HCEC 1CT (cell line): ENCODE measurements at places on chromosomes 12 and 14.

DNA sequence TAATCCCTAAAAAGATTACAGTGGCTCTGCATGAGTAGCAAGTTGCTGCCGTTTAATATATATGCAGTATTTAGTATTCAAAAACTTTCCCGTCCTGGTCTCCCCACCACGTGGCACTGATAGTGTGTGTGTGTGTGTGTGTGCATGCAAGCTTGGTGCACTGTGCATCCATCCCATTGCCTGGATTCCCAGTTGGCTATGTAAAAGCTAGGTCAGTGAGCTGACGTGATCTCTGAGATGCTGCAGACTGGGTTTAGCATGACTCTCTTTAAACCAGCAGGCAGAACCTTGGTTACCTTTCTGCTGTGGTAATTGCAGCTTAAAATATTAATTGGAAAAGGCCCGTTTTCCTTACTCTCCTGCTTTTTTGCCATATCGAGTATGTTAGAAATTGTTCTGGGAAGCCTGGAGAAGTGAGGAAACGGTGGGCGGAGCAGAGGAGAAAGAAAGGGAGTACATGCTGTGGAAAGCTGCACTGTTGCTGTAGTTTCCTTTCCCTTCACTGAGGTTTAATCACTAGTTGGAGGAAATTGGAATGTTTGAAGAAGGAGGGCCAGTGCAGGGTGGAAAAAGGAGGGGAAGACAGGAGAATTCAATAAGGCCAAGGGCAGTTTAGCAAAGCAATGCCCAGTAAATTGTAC is 4.0 kb upstream of the CNTN1 start:
- DNase-seq, result no peak

DNA sequence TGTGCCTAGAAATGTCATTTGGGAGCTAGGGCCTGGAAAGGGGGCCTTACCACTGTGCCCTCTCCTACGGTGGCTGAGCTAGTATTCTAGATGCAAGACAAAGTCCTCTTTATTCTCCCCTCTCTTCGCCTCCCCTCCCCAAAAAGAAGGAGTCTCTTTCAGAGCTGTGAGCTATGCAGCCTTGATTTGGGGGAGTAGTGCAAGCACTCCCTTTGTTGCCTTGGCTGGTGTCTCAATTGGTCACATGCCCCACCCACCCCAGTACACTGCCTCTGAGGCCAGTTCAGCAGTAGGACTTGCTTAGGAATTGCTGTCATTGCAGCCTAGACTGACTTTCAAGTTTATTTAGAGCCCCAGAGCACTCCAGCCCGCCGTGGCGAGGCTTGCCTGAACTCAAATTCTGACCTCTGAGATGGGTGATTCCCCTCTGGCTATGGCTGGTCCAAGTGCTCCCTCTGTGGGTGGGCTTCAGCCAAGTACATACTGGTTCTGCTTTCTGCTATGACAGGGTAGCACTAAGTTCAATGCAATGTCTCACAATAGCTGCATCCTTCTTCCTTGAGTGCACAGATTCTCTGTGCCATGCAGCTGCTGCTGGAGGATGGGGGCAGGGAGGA is 37.0 kb upstream of the FBXO33 start:
- no peak for DNase-seq

DNA sequence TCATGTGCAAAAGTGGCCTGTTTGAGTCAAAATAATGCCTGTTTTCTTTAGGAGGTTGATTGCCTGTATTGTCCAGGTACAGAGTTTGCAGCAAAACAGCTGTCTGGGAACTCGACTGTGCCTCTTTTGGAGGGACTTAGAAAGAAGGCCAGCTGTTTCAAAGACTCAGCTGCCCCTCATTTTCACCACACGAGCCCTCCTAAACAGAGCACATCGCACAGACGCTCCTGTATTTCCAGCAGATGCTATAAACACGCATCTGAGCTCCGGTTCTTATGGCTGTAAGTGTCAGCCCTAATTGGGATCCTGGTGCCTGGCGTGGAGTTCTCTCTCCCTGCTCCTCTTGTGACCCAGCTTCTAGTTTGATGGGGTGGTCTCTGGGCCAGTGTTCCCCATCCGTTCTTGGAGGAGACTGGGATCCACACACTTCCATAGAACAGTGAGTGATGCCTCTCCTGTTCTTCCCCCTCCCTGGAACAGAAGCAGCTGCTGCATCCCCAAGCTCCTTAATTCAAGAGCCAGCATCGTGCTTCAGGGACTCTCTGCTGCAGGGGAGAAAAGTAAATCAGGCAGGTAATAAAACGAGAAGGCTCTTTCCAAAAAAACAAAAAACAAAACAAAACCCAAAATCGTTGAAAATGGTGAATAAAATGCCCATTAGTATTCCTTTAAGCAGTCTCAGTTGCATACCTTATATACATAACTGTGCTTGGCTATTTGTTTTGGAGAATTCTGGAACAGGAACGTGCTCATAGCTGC is 269.0 kb downstream of the SLC15A4 start:
- DNase-seq, result no peak

GRCh38 chr12:127389923-127390322 is 877.0 kb upstream of the TMEM132C start:
- DNase-seq, result peak; percentile 43

GRCh38 chr12:85322715-85323114 is 42.7 kb downstream of the ALX1 start:
- no peak for DNase-seq

DNA sequence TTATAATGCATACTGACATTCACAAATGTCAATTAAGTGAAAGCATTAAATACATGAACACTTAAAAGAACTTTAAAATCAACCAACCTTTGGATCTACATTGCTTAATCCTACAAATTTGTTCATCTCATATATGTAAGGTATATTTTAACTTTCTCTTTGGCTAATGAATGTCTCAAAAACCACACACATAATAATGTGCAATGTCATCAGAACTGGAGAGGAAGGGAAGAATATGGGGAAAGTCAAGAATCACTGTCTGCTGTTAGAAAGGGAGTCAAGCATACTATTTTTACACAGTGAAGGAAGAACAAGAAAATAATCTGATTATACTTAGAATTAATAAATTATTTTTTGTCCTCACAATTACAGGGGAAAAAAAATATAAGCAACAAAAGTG is 4.9 kb downstream of the GMFB start:
- no peak for DNase-seq

DNA sequence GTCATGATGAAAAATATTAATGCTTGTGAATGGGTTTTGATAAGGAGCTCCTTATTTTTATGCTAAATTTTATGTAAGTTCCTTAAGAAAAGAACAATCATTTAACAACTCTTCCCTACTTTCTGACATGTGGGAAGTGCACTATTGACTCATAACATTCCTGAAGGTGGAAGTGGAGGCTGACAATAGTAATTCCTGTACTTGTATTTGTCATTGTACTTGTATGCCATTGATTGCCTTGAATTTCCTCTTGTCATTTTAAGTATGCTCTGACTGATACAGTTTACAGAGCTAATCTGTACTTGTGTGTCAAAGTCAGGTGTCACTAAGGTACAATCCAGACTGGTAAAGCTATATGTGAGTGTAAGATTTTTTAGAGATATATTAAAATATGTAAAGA is 440.0 kb downstream of the SLC16A7 start:
- DNase-seq, result peak; percentile 68

DNA sequence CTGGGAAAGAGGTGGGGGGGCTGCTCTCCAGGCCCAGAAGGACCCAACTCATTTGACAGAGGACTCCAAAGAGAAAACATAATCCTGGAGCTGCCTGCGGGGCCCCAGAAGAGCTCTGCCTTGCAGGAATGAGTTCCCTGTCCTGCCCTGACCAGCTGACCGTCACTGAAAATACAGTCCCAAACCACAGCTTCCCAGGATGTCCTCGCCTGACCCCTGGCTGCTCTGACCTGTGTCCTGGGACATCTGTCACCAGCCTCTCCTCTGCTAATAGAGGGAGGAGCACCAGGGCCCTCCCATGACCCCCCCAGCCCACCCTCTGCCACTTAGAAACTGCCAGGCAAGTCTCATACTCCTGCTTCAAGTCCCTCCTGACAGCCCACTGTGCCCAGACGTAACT is 9.8 kb downstream of the FIGNL2 start:
- DNase-seq, result no peak

- no peak for DNase-seq
Measured at GRCh38 chr12:110282956-110283817, 2.1 kb downstream of the ATP2A2 start.

DNA sequence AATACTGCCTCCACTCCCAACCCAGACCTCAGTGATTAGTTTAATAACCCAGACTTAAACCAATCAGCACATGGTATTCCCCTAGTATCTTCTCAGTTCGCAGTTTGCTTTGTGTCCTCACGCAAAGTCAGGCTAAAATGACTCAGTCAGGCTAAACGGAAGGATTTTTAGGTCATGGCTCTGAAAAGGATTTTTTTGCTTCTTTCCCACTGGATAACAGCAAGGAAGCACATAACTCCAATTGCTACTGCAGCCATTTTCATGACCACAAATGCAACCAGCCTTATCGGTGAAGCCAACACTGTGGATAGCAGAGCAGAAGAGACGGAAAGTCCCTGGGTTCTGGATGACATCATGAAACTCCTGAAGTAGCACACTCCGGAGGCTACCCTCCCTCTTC is 67.7 kb downstream of the ZC3H14 start:
- DNase-seq, result no peak

DNA sequence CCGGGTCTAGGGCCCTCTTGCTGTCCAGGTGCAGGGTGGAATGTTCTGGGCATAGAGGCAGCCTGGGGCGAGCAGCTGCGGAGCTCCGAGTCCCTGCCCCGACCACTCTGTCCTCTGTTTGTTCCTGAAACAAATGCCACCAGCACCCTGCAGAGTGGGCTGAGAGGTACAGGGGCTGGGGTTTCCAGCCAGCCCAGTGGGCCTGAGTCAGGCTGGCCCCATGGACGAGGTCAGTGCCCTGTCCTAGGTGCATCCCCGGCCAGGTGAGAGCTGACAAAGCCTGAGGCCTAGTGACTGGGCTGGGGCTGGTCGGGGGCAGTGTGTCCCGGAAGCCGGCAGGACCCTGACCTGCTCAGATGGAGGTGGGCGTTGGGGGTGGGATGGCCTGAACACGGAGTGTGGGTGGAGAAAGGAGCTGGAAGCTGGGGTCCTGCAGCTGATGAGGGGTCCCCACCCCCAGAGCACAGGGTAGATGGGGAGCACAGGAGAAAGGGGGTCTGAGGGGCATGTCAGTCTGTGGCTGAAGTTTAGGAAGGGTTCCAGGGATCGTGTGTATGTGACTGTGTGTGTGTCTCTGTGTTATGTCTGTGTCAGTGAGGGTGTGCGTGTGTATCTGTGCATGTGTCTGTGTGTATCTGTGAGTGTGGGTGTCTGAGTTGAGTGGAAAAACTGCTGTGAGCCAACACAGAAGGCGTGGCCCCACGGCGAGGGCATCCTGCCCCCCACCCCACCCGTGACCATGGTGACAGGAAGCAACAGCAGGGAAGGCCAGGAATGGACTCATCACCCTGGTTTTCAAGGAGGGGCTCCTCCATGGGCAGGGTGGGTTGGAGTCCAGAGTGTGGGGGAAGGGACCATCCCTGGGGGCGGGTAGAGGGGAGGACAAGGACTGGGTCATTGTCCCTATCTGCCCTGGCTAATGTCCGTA is 2.4 kb upstream of the CRIP1 start:
- DNase-seq, result no peak

DNA sequence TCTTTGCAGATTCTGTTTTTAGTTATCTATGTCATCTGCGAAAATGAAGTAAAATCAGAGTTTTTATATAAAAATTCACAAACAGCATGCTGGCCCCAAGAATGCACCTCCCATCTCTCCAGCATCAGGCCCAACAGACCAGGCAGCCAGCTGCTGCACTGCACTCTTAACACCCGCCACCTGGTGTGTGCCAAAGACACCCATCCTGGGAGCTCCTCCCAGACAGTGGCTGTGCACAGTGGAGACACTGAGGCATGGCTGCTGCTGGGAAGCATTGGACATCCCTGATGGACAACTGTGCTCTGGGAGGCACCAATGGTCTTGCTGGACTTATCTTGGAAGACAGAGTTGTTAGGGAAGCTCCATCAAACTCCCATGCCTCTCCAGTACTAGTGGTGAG is 817.2 kb downstream of the TMEM121 start:
- DNase-seq, result no peak

DNA sequence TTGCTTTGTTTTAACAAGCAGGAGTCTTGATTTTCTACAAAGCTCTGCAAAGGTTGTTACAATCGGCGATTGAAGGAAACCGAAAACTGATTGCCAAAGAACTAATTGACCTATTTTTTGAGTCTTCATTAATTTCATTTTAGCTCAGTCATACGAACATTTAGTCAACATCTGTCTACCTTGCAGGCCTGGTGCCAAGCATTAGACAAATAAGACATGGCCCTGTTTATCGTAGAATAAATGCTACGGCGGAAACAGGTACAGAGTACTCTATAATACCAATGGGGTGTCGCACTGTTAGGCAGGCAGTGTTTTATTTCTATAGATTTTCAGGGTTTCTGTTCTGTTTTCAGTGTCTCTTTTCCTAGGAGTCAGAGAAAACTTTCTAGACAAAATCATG is 171.5 kb downstream of the BCAT1 start:
- no peak for DNase-seq

DNA sequence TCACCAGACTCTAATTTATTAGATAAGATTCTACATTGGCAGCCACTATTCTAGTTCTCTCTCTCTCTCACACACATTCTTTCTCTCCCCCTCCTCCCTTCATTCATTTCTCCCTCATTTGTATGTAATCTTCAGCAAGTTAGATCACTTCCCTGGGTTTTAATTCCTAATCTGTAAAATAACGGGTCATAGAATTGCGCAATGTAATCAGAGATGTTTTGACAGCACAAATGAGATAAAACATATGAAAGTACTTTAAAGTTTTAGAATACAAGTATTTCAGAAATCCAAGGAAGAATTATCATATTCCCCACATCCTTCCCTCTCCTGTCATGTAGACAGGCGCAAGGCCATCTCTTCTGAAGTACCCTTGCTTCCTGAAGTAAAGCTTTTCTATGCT is 21.7 kb downstream of the STYK1 start:
- DNase-seq, result no peak

- DNase-seq, result no peak
Measured at GRCh38 chr14:27587103-27587502, 989.3 kb upstream of the NOVA1 start.

DNA sequence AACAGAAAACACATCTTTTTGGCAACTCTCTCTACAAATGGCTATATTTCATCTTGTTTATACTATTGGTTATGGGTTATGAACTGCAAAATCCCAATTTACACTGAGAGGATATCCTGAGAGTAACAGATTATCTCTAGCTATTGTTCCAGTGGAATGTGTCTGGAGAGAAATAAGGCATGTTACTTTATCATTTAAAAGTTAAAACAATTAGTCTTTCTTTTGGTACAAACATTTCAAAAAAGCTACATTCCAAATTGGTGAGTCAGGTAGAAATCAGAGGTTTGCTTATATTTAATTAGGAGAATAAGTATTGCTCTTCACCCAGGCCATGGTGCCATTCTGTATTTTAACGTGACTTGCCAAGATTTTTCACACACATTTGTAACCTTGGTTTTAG is 411.6 kb downstream of the CCER1 start:
- peak; percentile 54 for DNase-seq

DNA sequence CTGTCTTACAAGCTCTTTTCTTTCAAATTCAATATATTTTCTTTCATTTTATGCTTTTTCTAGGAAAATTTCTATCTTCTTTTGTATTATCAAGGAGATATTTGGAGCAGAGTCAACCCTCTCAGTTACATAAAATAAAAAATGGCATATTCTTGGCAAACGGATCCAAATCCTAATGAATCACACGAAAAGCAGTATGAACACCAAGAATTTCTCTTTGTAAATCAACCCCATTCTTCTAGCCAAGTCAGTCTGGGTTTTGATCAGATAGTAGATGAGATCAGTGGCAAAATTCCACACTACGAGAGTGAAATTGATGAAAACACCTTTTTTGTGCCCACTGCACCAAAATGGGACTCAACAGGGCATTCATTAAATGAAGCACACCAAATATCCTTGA is 20.6 kb downstream of the PIK3C2G start:
- DNase-seq, result no peak
